CD4-positive, alpha-beta memory T cell (primary cell): ENCODE measurements at places on chromosomes 2 and 18.
A peak's percentile ranks its signal among the peaks of the same experiment; 100 is the strongest.

DNA sequence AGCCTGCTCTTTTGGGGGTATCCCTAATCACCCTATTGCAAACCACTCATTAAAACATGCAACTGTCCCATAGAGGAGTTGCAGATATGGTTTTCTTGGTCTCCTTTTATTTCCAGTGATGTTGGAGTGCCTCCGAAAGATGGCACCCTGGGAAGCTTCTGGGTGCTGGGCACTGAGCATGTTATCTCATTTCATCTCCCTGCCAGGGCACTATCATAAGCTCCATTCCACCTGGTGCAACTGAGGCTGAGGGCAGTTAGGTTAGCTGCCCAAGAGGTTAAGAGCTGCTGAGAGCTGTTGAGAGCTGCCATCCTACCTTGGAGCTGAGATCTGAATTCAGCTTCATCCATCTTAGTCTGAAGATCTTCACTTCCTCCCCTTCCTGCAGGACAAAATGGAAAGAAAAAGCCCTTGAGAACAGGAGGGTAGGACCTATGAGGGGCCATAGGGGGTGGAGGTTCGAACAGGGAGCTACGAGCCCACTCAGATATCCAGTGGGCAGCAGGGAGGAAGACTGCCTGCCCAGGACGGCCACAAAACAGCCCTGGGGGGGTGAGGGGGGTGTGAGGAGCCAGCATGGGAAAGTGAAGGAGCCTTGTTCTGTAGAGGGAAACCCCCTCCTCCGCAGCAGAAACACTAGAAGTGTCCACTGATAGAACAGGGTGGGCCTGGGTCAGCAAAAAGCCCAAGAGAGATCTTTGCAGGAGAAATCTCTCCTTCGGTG, 202.5 kb downstream of the ZFP36L2 start:
- DNase-seq: no peak

DNA sequence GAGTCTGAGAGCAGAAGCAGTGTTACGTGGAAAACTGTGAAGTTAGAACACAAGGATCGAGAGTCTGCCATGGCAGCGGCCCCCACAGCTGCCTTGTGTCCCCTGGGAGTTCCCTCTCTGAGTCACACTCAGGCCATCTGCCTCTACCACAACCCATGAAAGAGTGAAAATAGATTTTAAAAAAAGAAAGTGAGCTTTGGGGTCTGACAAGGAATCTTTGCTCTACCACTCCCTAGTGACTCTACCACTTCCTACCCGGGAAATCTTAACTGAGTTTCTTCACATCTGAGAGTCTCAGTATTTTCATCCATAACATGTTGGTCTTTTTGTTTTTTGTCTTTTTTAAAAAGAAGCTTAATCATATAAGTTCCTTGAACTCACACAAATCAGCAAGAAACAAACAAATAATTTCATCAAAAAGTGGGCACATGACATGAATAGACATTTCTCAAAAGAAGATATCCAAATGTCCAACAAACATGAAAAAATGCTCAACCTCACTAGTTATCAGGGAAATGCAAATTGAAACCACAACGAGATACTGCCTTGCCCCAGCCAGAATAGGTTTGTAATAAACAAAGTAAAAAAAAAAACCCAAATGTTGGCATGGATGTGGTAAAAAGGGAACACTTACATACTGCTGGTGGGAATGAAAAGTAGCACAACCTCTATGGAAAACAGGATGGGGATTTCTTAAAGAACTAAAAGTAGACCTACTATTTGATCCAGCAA, 2.4 kb upstream of the MSGN1 start:
- DNase-seq: no peak

- no peak for DNase-seq
Observed at GRCh38 chr18:5961828-5962150, 66.5 kb upstream of the TMEM200C start.

DNA sequence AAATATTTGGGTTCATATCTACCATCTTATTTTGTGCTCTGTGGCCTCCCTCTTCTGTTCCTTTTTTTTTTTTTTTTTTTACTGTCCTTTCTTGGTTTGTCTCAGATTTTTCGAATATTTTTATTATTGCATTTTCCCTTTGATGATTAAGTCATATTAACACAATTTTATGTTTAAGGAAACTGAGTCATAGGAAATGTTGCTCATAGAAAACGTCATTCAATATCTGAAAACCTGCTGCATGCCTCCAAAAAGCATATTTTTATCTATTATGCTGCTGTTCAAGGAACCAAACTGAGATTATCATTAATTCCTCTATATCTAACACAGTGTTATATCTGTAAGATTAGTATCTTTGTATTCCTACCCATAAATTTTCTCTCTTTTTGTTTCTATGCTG, 614.3 kb upstream of the SLC8A1 start:
- DNase-seq: no peak

DNA sequence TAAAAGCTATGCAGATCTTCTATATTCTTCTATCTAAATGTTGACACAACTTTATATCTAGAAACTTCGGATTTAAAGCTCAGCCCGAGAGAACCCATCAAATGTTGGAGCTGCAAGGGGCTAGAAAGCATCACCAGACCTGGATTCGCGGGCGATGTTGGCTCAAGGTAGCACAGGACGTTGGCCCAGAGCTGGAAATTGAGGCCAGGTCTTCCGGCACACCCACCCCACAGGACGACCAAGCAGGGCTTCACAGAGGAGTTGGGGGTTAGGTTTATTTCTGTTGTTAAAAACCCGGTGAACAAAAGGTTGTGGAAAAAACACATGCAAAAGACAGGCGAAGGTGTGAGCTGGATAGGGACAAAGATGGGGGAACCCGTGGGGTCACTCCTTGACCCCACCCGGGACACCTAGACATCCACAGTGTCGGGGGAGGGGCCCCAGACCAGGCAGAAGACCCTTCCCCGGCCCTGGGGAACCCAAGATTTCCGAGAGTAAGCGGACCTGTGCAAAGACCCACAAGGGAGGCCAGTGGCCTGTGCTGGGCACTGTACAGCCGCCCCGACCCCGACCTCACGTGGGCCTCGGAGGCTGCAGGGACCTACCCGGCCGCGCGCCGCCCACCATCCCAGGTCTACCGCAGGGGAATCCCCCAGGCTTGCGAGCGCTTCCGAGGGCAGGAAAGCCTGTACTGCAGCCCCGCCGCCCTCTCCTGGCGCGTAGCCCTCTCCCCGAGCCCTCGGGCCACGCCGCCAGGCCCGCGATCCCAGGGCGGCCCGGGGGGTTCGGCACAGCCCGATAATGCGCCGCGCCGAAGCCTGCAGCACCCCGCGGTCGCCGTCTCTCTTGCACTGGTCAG, 1.8 kb upstream of the AGBL5 start:
- DNase-seq: peak; percentile 56

DNA sequence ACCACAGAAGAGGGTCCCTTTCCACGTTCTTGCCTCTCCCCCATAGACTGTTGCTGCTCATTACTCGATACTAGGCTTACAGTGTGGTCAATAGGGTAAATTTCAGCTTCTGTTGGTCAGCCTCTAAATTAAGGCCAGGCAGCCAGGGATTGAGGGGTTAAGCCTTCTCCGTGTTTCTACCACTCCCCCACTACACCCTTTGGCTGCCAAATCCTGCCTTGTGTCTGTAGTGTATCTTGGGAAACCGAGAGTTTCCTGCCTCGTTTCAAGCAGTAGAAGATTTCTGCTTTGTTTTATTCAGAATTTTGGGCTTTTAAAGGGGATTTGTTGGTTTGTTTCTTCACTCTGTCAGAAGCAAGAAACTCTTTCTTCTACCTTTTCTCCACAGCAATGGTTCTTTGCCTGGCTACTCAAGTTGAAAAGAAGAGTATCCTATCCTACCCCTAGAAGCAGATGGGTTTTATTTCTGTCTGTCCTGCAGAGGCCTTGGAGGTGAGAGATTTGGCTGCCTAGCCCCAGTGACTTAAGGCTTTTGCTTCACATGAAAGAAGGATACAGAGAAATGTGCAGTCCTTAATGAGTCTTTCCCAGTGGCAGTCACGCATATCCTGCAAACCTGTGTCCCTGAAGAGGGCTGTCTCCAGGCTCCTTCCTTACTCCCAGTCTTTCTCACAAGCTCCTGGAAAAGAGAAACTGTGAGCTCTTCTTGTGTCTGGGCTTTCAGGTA, 261.5 kb upstream of the TANK start:
- DNase-seq: no peak

- no peak for DNase-seq
Observed at GRCh38 chr2:124250433-124250832, 225.3 kb downstream of the CNTNAP5 start.

- no peak for DNase-seq
Observed at GRCh38 chr2:187782301-187782700, 228.1 kb upstream of the TFPI start.

- no peak for DNase-seq
Observed at GRCh38 chr18:48921305-48922225, 29.2 kb downstream of the SMAD7 start.

DNA sequence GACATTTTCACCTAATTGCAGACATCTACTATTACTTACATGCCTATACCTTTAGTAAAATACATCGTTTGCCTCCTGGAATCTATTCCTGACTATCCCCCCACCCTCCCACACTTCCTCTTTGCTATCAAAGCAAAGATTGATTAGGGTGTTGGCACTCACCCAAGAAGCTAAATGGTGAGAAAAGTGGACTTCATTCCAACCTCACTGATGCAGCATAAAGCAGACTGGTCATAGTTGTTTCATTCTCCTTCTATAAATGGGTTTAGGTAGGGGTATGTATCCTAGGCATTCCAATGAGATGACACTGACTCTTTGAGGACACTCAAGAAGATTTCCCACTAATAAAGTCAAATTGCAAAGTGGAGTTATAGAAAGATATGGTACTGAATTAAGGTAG, 97.4 kb downstream of the LRP1B start:
- DNase-seq: no peak

DNA sequence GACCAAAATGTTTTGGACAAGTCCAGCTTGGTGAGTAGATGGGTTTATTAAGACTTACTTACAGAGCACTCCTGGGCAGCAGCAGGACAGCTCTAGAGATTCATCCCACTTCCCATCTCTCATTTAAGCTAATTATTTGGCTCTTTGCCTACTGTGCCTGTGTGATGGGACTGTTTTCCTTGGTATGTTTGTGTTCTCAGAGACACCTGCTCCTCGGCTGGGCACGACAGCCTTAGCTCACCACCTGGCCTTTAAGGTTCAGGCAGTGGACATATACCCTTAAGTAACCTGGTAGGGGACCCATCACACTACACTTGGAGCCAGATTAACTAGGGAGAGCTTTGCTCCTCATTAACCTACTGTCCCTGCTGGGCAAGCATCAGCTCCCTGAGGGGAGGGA, 41.7 kb upstream of the EFEMP1 start:
- no peak for DNase-seq

- no peak for DNase-seq
Observed at GRCh38 chr2:43675646-43676321, 445 bp downstream of the C1GALT1C1L start.

- DNase-seq: no peak
Observed at GRCh38 chr2:173472112-173472511, 117.4 kb downstream of the CDCA7 start.

DNA sequence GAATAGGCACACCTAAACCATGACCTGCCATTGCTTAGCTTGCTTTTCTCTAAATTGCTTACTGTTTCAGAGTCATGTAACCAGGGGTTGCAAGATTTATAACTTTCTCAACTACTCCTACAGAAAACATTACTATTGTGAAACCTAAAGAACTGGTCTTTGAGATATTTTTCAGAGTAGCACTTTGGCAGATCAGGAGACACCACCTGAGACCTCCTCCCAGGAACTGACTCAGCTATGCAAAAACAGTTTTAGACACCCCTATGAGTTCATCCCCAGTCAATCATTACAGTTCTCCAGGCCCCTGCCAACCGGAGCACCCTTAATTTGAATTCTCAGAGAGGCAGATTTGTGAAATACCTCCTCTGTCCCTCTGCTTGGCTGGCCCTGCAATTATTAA, 80.3 kb downstream of the MBOAT2 start:
- no peak for DNase-seq

DNA sequence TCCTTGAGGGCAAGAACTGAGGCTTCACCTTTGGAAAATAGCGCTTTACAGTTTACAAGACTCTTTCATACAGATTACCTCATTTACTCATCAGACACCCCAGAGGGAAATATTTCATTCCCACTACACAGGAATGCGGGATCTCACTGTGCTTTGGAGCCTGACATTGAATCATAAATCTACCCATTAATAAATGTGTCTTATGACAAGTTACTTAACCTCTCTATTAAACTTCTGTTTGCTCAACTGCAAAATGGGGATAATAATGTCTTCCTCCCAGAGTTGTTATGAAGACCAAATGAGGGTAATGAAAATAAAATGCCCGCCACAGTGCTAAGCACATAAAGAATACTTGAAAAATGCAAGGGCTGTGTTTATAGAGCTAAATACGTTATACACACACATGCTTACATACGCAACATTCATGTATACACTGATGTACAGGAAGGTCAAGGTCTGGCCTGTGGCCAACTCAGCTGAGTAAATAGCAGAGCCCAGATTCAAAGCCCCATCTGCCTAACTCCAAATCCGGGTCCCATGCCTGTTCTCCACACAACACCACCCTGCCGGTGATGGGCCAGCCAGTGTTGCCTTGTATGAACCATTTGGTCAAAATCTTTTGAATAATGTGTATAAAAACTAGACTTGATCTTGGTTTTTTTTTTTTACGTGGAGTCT, 77.8 kb upstream of the STPG4 start:
- no peak for DNase-seq

DNA sequence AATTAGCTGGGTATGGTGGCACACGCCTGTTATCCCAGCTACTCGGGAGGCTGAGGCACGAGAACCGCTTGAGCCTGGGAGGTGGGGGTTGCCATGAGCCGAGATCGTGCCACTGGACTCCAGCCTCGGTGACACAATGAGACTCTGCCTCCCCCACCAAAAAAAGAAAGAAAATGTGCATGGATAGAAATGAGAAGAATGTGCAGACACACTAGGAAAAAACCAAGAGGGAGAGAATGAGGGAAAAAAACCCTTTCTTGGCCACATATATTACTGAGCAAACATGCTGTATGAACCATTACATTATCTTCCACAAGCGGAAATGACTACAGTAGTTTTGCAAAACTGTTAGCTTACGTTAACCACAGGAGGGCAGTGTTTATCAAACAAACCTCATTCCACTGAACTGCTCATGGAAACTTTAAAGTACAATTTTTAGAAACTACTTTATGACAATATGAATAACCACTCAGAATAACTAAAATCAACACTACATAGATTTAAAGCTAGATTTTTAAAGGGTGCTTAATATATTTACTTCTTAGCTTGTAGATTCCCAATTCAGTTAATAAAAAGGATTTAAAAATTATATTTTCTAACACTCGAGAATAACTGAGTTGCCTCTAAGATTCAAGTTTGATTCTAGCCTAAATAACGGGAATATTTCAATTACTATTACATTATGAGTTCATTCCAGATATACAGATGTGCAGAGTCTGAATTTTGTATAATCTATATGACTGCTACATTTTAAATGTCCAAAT, 26.4 kb downstream of the ASXL2 start:
- peak; percentile 72 for DNase-seq

GRCh38 chr2:35220461-35220860, 1135.1 kb upstream of the CRIM1 start:
- no peak for DNase-seq

- DNase-seq: no peak
Observed at GRCh38 chr2:226125176-226125883, 674.3 kb downstream of the IRS1 start.

GRCh38 chr2:43241558-43241957, 15.2 kb upstream of the ZFP36L2 start:
- DNase-seq: no peak

- no peak for DNase-seq
Observed at GRCh38 chr2:23146011-23146410, 239.0 kb upstream of the KLHL29 start.

GRCh38 chr2:196963043-196963442, 36.5 kb upstream of the PGAP1 start:
- no peak for DNase-seq
